ENCODE measurements at places on chromosomes 7 and 10. TPM values are rescaled to one million over a fixed set of nuclear protein-coding genes. Genes with fewer than 3 reads are reported as not detected.

GRCh38 chr10:75658915-75659314 lies 227.5 kb downstream of the LRMDA start:
- no peak for DNase-seq

- DNase-seq = no peak
Measured at GRCh38 chr7:82705517-82706260, 262.1 kb upstream of the CACNA2D1 start.

GRCh38 chr7:25014756-25015155 lies 34.8 kb upstream of the OSBPL3 start:
- DNase-seq = no peak

DNA sequence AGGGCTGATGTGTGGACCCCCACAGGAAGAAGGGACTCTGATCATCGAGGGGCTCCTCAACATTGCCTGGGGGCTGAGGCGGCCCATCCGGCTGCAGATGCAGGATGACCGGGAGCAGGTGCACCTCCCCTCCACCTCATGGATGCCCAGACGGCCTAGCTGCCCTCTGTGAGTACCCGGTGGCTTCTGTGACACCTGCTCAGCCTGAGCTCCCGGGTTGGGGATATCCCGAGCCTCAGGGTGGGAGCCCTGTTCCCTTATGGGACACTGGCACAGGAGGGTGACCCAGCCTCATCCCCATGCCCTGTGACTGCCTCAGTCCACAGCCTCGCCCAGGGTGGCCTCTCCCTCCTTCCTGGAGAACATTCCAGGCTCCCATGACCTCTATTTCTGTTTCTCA lies 3.9 kb upstream of the DEPP1 start:
- DNase-seq = no peak

Gene HYAL4
- total RNA-seq = not detected

Gene OPN4
- total RNA-seq = not detected

Gene PLAC9
- not detected for total RNA-seq

Data from naive thymus-derived CD4-positive, alpha-beta T cell (primary cell).